Naive thymus-derived CD4-positive, alpha-beta T cell (primary cell): ENCODE measurements at places on chromosomes 12 and 14. TPM values are rescaled to one million over a fixed set of nuclear protein-coding genes. Genes with fewer than 3 reads are reported as not detected.

Gene ANO2
- polyA plus RNA-seq = not detected

Gene SMCO2
- polyA plus RNA-seq = not detected

GRCh38 chr12:27970401-27971120 lies 2.0 kb downstream of the PTHLH start:
- DNase-seq = no peak

Gene PXMP2
- polyA plus RNA-seq = 11.1 TPM

Gene TAS2R8
- not detected for polyA plus RNA-seq

Gene IL31
- not detected for polyA plus RNA-seq

- peak; percentile 76 for DNase-seq
Measured at GRCh38 chr12:3752096-3752709, 706 bp downstream of the CRACR2A start.

DNA sequence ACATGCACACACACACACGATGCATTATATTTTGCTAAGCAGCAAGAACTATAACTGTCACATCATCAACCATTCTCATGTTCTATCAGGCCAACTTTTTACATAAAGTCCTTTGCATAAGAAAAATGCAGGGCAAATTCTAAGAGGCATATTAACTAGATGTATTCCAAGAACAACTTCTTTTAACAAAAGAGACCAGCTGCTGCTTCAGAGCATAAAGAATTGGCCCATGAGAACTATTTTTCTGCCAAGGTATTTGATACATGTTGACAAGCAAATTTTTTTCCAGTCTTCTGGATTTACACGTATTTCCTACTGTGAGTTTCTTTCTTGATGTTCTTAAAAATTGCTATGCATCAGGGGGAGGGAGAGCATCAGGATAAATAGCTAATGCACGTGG lies 27.2 kb downstream of the GLT8D2 start:
- DNase-seq = no peak

Gene GPD1
- polyA plus RNA-seq = not detected

DNA sequence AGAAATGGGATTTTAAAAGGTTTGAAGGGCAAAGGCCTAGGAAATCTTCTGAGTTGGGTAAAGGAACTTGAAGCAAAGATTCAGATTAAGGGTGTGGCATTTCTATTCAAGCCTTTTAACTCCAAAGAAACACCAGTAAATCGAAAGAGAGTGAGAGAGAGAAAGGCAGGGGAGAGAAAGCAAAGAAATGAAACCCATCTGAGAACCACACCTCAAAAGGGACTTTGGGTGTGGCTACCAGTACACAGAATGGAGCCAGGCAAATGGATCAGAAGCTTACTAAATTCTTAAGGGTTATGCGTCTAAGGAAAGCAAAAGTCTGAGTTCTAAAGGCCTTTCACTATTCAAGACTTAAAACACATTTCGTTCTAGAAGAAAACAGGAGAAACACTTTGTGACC lies 277.4 kb downstream of the BCL11B start:
- DNase-seq = peak; percentile 58

DNA sequence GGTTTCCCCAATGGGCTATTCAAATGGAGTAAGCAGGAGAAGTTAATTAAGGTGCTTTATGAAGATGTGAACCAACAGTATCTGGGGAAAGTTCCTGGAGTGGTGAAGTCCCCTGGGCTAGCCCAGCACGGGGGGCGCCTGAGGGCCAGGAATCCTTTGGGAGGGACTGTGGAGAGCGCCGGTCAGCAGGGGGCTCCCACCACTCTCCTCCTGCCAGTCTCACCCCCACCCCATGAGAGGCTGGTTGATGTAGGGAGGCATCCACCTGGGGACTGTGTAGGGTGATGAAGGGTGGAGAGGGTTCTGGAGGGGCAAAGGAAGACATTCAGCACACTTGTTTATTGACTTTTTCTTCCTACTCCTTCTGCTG lies 4.4 kb downstream of the CEBPE start:
- DNase-seq = no peak

GRCh38 chr12:122366685-122367475 lies 55.6 kb downstream of the CLIP1 start:
- no peak for DNase-seq

Gene OTX2
- not detected for polyA plus RNA-seq

Gene MMP17
- polyA plus RNA-seq = not detected

Gene PLA2G1B
- polyA plus RNA-seq = not detected

- DNase-seq = no peak
Measured at GRCh38 chr14:71163842-71164629, 256.8 kb downstream of the PCNX1 start.

- no peak for DNase-seq
Measured at GRCh38 chr14:88269806-88270420, 53.2 kb downstream of the KCNK10 start.

Gene LRRC43
- polyA plus RNA-seq = not detected

Gene PROX2
- polyA plus RNA-seq = 0.06 TPM
